OCI-LY7 (cell line): ENCODE measurements at places on chromosomes 4 and X. TPM values are rescaled to one million over a fixed set of nuclear protein-coding genes. Genes with fewer than 3 reads are reported as not detected.

The DCAF4L1 gene
- total RNA-seq: 0.07 and 0.30 TPM in 2 replicates

The ARSD gene
- not detected in 2 replicates for total RNA-seq

GRCh38 chr4:89556601-89557305 lies 249.2 kb upstream of the GPRIN3 start:
- DNase-seq: no peak

GRCh38 chr4:153511104-153511503 lies 44.9 kb downstream of the TMEM131L start:
- DNase-seq: no peak

GRCh38 chr4:149881744-149882143 lies 66.1 kb upstream of the IQCM start:
- no peak for DNase-seq

DNA sequence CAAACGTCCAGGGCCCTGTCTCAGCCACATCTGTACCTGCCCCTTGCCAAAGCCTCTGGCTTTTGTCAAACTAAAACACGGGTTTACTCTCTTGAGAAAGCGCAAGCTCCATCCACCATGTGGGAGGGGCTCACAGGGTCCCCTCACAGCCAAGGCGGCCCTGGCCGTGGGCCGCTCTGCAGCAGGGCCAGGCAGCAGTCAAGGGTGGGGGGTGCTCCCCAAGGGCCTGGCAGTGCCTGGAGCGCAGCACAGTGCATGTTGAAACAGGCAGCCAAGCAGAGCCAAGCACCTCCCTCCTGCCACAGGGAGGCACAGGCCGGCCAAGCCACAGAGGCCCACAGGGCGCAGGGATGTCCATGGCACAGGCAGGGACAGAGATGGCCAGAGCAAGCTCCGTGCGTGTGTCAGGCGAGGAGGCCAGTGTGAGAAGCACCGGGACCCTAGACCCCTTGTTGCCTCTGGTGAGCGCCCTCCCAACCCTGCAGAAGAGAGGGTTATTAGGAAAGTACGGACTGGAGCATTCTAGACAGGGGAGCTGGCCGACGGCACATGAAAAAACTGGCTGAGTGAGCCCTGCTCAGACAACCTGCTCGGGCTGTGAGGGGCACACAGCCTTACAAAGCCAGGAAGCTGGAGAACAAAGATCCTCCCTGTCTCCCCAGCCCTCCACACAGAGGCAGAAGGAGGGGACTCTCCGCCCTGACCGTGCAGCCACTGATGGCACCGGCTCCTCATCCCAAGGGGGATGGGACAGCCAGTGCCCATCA lies 39.0 kb downstream of the FAM53A start:
- DNase-seq: no peak

DNA sequence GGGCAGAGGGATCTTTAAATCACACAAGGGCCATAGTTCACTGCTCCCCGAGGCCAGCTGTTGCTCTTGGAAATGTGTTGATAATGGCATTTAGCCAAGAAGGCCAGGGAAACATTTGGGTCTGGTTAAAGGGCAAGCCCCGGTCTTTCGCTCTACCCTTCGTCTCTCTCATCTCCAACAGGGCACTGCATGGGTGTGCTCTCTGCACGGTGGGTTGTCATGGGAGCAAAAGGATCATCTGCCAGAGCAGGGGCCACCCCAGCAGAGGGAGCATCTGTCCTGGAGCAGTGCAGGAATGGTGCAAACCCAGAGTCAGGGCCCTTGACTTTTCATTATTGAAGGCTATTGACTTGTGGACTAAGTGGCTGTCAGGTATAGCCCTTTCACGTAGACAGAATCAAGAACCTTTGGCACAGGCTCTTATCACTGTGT lies 22.7 kb upstream of the PGRMC2 start:
- DNase-seq: no peak

- DNase-seq: no peak
Measured at GRCh38 chr4:7811536-7812191, 128.0 kb downstream of the AFAP1 start.
